ENCODE measurements at places on chromosomes 11 and 22.

DNA sequence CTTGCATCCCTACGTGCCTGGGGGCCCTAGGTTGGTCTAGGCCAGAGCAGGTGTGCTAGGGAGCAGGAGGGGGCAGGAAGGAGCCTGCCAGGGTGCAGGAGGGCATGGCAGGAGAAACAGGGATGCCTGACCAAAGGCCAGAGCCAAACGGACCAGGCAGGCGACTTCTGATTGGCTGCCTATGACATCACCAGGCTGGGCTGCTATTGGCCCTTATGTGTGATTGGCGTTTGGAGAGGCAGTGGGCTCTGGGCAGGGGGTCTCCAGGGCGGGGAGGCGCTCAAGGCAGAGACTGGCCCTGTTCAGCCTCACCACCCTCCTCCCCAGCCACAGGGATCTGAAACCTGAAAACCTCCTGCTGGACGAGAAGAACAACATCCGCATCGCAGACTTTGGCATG lies 44.4 kb downstream of the MOB2 start:
- no peak for DNase-seq

GRCh38 chr11:57248780-57249383 lies 11.8 kb upstream of the APLNR start:
- DNase-seq = peak; percentile 4

DNA sequence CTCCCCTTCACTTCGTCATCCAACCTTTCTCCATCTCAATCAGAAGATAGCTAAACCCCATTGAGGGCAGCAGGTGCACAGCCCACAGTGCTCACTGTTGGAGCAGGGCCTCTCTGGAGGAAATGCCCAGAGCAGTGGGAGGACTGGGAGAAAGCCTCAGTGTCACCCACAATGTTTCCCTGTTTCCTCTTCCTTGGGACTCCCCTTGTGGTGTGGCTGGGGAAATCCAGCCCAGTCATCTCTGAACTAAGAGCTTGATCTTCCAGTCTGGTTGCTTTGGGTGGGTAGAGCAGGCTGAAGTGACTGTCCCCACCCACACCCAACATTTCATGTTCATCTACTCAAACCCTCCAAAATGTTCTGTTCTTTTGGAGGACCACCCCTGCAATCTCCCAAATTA lies 29.8 kb upstream of the EED start:
- DNase-seq = peak; percentile 79

DNA sequence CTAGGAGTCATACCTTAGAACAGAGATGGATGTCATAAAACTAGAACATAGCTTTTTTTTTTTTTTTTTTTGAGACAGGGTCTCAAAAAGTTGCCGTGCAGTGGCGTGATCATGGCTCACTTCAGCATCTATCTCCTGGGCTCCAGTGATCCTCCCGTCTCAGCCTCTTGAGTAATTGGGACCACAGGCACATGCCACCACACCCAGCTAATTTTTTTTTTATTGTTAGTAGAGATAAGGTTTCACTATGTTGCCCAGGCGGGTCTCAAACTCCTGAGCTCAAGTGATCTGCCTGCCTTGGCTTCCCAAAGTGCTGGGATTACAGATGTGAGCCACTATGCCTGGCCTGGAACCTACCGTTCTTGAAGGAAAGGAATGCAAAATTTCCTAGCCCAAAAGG lies 8.8 kb upstream of the CEP295 start:
- no peak for DNase-seq

- DNase-seq = no peak
These were observed 189.7 kb upstream of the MTNR1B start for GRCh38 chr11:92779746-92780145.

- no peak for DNase-seq
These were observed 9.8 kb downstream of the KCNC1 start for GRCh38 chr11:17744151-17744940.

- no peak for DNase-seq
These were observed 209.7 kb upstream of the ARHGAP20 start for GRCh38 chr11:110921742-110922521.
